NCI-H510A (cell line): ENCODE measurements at places on chromosomes 12 and 14.

GRCh38 chr12:32893043-32893442 lies 3.5 kb downstream of the PKP2 start:
- no peak for DNase-seq

- DNase-seq, result no peak
These were observed at the start of gene CD9 for GRCh38 chr12:6200256-6201212. Gene CD9 (plus strand): TSS chr12:6200400. CDS start chr12:6200500, 100 bp downstream.

DNA sequence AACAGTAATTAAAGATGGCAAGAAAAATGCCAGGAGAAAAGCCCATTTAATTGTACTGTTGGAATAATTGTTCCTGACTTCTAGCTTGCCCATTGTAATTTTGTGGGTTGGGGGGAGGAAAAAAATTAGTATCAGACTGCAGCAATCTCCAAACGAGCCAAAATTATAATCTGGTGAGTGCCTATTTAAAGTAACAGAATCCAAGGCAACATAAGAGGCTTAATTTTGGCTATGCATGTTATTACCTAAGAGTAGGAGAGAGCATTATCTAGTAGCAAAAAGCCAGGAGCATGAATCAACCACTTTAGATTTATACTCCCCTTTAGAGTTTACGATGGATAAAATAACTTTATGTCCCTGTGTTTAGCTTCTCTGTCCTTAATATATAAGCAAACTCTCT lies 14.6 kb upstream of the DENND5B start:
- DNase-seq, result no peak

GRCh38 chr12:5026342-5026938 lies 17.2 kb upstream of the KCNA5 start:
- DNase-seq, result no peak

DNA sequence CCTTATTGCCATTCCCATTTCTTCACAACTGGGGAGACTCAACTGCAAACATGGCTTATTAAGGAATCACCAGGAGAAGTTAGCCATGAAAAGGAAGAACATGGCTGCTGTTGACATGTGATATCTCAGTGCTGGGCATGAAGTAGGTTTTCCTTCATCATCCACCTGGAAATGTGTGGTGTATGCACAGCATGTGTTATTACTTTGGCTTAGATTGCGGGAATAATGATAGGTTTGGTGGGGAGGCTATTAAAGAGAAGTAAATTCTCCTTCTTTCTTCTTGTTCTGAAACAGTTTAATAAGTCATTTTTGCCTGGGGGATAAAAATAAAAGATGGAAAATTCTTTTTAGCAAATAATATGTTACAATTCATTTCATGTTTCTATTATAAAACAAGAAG lies 23.7 kb upstream of the CLEC14A start:
- no peak for DNase-seq

DNA sequence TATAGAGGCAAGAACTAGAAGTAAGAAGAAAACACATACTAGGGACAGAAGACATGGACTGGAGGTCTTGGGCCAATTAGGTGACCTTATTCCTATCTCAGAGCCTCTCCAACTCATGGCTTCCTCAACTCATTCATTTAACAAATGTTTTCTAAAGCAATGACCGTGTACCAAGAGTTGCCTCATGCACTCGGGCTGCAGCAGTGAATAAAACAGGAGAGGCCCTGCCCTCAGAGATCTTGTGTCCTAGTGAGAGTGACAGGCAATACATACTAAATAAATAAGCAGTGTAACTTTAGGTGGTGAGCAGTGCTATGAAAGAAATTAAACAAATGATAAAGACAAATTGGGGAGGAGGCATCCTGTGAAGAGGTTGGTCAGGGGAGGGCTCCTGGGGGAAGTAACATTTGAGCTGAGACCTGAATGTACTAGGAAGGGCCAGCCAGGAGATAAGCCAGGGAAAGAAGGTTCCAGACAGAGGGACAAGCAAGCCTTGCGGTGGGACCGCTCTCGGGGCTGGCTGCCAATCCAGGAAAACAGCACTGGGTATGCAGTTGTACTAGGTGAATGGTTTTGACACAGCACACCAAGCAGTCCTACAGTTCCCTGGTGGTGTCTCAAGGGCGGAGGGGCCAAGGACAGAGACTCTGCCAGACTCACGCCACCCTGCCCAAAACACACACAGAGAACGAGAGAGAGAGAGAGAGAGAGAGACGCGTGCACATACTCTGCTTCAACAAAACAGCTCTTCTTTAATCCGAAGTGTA lies 1.3 kb downstream of the NINJ2 start:
- DNase-seq, result no peak

- no peak for DNase-seq
These were observed 8.1 kb downstream of the ATP2A2 start for GRCh38 chr12:110289044-110289710.

GRCh38 chr12:1870998-1871917 lies 47.2 kb downstream of the CACNA2D4 start:
- DNase-seq, result no peak

DNA sequence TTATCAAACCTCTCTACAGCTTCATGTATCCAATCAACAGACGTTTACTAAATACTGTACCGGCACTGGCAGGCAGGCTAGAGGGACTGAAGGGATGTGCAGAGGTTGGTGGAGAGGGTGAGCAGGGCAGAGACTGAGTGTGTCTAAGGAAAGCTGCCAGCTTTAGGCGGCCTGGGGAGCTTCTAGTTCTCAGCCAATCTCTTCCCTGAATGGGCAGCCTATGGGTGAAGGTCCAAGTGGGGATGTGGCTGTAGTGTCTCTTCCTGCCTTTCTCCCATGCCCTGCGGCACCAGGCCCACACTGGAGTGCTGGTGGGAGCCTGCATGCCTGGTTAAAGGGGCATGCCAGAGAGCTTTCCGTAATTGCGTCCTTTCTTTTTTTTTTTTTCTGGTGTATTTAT lies 239.8 kb downstream of the CACNA1C start:
- no peak for DNase-seq

DNA sequence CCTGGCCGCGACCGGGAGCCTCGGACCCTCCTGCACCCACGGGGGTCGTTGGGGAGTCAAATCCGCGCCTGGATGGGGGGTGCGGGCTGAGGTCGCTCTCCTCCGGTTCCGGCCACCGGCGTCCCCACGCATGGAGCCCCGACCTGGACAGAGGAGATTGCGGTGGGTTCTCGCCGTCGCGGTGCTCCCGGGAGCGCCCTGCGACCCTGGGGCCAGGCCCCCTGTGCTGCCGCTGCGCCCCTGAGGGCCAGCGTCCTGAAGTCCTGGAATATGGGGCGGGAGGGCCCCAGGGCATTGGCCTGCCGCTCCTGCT lies 345 bp downstream of the ASPG start:
- DNase-seq, result no peak

DNA sequence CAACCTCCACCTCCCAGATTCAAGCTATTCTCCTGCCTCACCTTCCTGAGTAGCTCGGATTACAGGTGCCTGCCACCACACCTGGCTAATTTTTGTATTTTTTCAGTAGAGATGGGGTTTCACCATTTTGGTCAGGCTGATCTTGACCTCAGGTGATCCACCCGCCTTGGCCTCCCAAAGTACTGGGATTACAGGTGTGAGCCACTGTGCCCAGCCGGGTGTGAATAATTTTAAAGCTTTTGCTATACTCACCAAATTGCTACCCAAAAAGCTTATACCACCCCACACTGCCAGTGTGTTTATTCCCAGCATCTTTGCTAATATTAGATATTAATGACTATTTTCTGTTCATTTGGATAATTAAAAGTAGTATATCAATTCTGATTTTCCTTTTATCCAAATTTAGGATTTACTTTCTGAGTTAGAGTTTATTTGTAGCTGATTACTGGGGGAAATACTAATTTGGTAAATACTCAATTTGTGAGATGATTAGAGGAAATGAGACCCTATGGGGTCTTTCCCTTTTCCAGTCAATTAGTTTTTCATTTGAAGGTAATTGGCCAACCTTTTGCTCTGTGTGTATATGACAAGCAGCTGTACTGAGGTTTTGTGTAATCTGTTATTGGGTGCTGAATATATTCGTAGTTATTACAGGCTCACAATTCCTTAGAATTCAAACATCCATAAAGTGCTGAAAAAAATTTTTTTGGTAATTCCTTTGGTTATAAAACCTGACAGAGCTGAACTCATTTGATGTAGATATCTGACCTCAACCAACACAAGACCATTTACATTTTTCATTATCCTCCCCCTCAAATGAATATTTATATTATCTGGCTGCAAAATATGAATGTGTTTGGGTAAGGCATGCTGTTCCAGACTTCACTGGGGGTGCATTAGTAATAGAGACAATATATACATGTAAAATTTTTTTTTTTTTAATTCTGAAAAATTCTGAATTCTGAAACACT lies 73.6 kb downstream of the ANO6 start:
- DNase-seq, result no peak

- DNase-seq, result no peak
These were observed 260.3 kb downstream of the VRK1 start for GRCh38 chr14:97057238-97058073.

DNA sequence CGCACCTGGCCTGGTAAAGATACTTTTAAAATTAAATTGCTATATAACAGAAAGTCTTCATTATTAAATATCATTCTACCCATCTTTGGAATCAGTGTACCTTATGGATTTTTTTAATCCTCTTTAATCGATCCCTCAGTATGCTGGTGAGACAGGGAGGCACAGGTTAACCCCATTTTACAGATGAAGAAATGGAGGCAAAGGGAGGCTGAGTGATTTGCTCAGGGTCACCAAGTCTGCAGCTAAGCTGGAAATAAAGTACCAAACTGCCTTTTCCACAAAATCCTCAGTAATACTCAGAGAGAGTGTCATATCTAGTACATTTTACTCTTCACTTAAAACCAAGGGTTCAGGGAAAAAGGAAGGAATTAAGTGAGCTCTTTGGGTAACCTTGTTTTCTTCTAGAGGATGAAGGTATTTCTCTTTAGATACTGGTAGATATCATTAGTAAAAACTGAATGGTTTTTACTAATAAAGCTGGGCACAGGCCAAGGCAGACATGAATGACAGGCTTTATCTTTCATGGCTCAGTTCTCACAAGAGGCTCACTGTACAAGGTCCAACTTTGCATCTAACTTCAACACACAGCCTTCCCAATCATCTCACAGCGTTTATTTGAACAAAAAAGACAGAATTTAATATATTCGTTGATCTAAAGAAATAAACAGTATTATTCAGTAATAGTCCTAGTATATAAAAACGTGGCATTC lies 35.3 kb upstream of the TTC7B start:
- no peak for DNase-seq

GRCh38 chr12:121581686-121582429 lies 1.0 kb upstream of the KDM2B start:
- DNase-seq, result no peak

- no peak for DNase-seq
These were observed 603 bp downstream of the PABPN1 start for GRCh38 chr14:23321572-23322547.

GRCh38 chr12:129902371-129903091 lies 1.3 kb downstream of the TMEM132D start:
- DNase-seq, result no peak

GRCh38 chr12:80777587-80777986 lies 60.9 kb downstream of the MYF5 start:
- DNase-seq, result no peak

DNA sequence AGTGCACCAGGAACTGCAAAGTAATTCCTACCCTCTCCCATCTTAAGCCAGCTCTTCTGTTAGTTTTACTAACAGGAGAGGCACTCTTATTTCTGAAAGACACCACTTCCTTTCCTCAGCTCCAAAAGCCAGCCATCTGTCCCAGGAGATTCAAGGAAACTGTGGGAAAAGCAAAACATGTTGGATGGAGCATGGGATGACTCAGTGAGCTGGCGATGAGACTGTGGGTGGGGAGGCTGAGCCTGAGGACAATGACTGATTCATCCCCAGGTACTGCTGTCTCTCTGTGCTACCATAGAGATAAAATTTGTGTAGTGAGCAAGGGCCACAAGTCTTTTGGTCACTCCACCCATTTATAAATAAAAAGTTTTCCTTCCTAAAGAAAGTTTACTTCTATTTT lies 141.4 kb downstream of the MYRFL start:
- no peak for DNase-seq

DNA sequence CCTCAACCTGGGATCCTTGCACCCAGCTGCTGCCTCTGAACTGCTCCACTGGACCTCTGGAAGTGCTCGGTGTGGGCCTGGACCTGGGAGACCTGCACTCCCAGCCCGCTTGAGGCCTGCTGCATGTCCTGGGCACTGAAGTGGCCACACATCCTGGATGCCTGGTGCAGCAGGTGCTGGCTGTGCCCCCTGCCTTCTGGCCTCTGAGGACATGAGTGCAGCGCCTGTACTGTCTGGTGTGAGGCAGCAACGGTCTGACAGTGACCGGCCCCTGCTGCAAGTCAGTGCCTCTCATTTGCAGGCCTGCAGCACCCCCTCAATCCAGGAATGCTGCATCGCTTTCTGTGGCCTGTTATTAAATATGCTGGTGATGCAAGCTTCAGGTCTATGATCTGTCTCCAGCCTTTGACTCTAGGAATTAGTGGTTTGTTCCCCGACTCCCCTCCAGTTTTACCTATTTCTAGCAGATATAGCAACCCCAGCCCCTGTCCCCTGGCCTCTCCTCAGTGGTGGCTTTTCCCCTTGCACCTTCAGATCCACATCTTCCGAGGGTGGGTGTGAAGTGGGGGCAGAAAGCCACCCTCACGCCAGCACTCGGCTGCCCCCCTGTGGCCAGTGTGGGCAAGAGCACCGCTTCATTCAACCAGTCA lies 3.6 kb downstream of the SMIM41 start:
- no peak for DNase-seq

DNA sequence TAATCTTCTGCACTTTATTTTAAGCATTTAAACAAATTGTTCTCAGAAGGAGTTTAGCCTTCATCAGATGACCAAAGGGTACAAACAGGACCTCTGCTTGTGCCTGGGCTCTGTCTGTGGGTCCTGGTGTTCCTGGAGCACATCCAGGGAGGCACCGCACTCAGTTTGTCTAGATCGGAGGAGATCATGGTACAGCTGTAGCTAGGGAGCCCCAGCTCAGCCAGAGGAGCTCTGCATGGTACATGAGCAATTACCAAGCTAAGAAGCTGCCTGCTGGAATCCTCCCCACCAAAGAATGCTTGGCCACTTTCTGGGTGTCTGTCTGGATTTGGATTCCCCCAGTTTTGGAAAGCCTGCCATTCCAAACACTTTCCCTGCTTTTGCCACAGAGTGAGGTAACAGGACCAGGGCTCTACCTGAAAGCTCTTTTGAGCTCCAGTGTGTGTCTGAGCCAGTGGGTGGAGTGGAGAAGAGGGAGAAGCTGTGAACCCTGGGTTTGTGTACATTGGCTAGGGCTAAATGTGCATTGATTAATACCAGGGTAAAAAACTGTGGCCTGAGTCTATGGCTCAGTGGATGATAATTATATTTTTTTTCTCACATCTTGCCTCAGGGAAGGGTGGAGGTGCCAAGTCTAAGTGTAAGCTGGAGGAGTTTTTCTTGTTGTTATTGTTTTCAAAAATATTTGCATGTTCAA lies 163.7 kb upstream of the IGF1 start:
- DNase-seq, result no peak

GRCh38 chr14:53934778-53935414 lies 21.7 kb downstream of the BMP4 start:
- DNase-seq, result no peak

DNA sequence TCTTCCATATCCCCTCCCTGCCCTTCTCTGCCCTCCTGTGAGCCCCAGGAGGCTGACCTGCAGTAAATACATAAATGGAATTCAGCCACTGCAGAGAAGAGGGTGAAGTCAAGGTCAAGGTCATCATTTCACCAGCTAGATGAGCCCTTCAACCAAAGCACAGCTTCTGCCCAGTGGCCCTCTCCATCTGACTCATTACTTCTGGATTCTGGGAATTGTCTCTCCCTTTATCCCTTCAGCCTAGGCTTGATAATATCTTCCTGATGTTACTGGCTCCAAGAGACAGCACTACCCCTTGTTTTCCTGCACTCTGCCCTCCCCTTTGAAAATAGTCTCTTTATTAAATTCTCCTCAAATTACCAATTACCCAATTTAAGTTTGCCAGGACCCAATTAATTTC lies 64.5 kb downstream of the TTC9 start:
- no peak for DNase-seq
